ENCODE measurements at places on chromosomes 1 and 21. TPM values are rescaled to one million over a fixed set of nuclear protein-coding genes. Genes with fewer than 3 reads are reported as not detected.

The MFSD2A gene
- 25.2 TPM for total RNA-seq

The TSPEAR gene
- 0.08 TPM for total RNA-seq

The KCNN3 gene
- total RNA-seq, result 0.28 TPM

The SPOCD1 gene
- 0.68 TPM for total RNA-seq

The KCTD3 gene
- total RNA-seq, result 38.1 TPM
